ENCODE measurements at places on chromosomes 3 and 15.

DNA sequence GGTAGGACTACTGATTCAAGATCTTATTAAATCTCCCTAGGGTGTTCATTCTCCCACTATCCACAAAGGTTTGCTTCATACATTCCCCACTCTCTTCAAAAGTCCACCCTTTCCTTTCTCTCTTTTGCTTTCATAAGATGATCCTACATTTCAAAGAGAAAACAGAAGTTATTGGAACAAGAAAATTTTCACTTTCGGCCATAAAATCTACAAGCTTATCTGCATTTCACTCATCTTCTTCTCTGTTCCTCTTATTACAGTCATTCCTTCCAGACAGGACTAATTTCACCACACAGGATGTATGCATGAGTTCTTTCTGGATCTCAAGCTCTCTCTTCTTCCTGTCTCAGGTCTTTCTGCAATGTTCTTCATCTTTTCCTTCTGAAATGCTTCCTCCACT, 238.7 kb downstream of the ISL2 start:
- no peak for DNase-seq

DNA sequence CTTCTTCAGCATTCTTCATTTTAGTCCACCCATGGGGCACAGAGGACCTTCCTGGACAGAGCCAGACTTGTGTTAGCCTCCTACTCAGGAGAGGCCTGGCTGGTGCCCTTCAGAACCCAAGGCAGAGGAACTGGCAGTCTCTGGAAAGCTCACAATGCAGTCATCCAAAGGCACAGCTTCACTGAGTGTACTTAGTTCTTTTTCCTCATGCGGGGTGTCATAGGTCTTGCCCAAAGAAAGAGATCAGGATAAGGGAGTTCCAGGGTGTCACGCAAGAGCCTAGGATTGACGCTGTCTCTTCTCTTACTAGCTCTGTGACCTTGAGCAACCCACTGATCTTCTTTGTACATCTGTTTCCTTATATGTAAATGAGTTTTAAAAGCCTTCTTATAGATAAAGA, 58.7 kb downstream of the CD200 start:
- no peak for DNase-seq

- no peak for DNase-seq
Observed at GRCh38 chr15:46961795-46962194, 755.5 kb upstream of the SEMA6D start.

- DNase-seq, result peak; percentile 18
Observed at GRCh38 chr3:138348754-138349739, 668 bp downstream of the MRAS start.

- no peak for DNase-seq
Observed at GRCh38 chr15:64045774-64046420, 388 bp downstream of the DAPK2 start.

DNA sequence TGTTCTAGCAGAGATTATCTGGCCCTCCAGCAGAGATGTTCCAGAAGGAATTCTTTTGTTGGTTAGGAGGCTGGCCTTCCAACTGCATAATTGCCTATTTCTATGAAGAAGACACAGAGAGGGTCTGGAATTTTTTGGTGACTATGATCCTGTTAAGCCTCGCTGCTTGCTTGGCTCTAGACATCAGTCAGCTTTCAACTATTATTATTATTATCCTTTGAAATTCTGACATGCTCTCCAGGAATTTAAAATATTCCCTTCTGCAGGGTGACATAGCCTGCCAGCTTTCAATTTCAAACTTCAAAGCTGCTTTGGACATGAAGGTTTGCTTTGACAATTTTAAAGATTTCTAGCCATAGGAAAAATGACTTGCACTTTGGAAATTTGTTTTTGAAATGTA, 26.3 kb upstream of the ZNF148 start:
- DNase-seq, result peak; percentile 9

GRCh38 chr3:157182879-157183278, 22.9 kb upstream of the CCNL1 start:
- peak; percentile 19 for DNase-seq

- no peak for DNase-seq
Observed at GRCh38 chr3:6781092-6781491, 79.8 kb upstream of the GRM7 start.

DNA sequence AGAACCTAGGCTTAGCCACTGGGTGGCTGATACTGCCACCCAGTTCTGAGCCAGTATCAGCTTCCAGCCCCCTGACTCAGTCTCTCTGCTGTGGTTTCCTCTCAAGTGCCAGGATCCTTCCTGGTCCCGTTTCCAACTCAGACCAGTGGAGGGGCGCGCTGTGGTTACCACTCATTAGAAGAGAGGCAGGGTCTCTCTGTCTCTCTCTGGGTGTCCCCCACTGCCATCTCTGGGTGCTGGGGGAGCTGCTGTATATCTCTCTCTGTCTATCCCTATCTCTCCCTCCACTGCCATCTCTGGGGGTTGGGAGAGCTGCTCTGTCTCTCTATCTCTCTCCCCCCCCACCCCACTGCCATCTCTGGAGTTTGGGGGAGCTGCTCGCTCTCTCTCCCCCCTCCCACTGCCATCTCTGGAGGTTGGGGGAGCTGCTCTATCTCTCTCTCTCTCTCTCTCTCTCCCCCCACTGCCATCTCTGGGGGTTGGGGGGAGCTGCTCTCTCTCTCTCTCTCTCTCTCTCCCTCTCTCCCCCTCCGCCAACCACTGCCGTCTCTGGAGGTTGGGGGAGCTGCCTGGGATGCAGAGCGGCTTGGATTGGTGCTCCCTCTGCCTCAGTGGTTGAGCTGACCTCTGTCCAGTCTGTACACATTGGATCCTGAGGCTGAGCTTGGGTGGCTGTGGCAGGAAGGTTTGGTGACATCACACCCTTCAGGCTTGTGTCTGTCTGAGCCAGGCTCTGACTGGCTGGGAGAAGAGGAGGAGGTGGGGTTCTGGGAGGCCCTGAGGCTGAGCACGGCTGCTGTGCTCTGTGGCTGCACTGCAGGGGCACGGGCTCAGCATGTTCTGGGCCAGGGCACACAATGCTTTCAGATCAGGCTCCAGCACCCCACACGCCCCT, 98.9 kb downstream of the APBA2 start:
- peak; percentile 79 for DNase-seq
